ENCODE measurements at places on chromosomes 3 and 15.

DNA sequence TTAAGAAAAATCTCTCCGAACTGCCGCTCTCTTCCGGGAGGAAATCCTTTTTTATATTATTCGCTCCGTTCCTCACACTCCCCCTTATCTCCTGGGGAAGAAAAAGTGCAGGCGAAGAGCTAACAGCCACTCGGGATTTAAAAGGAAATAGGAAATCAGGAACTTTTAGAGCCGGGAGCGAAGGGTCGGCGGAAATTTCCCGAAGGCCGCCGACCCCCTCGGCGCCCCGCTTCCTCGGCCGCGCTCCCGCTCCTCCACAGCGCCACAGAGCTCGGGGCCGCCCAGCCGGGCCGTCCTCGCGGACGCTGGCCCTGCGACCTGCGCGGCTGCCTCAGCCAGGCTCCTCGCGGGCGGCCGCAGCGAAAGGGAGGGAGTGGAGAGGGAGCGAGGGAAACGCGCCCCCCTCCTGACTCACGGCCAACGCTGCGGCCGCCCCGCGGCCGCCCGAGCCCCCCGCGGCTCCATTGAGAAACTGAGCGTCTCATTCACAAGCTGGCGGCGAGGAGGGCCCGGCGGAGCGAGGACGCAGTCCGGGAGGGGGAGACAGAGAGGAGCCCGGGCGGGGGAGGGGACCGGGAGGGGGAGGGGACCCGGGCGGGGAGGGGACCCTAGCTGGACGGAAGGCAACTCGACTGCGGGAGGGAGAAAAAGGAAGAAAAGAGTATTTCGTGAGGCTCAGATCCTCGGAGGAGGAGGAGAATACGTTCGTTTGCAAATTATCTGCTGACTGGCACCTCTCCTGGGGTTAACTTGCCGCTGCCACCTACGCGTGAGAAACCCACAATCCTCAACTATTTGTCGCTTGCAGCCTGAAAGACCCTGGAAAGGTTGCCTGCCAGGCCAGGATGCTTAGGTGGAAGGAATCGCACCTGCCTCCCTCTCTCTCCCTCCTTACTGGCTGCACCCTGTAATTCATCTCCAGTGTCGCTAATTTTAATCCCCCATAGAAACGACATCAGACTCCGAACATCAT is at the start of gene PTPN9:
TSS of gene PTPN9 (minus strand) at position 368 of the 973 bp plus-strand sequence. CDS start 539 bp downstream, outside the sequence.
- DNase-seq = peak; percentile 3

GRCh38 chr3:141336672-141337522 is 31.4 kb upstream of the ZBTB38 start:
- no peak for DNase-seq

DNA sequence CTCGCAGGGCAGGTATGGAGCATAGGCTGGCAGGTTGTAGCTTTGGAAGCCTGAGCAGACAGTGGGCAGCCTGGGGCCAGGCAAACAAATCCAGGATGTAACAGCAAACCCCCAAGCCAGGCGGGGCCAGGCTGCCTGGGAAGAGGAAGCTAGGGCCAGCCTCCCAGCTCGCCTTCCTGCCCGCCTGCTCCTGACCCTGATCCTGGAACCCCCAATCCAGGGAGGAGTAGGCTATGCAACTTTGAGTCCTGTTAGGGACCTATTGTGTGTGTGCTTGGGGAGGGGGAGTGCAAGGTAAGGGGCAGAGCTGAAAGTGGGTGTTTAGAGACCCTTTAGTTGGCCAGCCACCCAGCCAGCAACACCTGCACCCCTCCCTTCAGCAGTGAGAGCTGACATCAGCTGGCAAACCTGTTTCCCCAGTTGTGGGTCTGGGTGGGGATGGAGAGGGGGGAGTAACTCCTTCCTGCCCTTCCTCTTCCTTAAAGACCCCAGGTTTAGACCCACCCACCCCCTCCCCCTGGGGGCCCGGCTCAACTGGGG is 2.5 kb downstream of the NBEAL2 start:
- no peak for DNase-seq

DNA sequence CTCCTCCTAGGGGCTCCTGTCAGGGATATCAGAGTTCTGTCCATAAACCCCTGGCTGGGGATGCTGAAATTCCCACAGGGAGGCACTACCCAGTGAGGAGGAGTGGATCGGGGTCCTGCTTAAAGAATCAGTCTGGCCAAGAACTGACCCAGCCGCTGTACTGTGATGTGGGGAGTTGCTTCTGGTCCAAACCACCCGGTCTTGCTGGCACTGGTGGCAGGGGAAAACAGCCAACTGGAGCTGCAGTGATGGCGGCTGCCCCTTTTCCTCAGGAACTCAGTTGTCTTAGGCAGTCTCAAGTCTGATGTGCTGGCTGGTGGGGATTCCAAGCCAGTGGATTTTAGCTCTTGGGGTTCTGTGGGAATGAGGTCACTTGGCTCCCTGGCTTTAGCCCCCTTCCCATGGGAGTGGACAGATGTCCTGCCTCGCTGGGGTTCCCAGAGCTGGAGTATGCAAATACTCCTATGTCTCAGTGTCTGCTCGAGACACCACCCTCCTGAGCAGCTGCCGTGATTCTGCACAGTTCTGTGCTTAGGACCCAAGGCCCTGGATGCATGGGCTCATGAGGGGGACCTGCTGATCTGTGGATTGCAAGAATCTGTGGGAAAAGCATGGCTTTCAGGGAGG is 97.1 kb downstream of the SLC25A26 start:
- DNase-seq = no peak

DNA sequence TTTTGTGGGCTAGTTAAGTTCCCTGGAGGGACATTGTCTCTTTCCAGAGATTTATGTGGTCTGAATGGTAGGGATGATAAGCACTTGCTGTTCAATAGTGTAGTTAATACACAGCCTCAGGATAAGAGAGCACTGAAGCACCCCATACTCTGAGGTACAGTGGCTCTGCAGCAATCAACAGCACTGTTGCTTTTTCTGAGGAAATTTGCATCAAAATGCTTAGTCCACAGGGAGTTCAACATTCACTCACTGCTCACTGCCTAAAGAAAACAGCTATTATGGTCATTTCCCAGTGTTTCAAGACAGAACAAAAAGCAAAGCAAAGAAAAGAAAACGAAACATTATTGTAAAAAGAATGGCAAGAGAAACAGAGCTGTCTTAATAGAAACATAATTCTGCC is 441.9 kb downstream of the PLOD2 start:
- no peak for DNase-seq

DNA sequence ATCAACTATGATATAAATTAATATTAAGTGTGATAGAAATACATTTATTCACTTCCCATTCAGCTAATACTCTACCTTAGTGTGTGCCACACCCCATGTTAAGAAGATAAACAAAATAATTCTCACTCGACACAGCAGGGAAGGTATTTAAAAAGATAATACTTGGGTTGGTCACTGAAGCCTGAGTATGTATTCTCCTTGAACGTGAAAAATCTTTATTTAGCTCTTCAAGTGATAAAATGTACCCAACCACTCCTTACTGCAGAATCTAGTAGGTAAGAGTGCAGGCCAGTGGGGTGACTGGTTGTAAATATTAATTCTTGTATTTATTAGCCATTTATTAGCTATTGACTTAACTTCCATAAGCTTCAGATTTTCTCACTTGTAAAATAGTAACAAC is 372.7 kb upstream of the THBS1 start:
- DNase-seq = no peak

DNA sequence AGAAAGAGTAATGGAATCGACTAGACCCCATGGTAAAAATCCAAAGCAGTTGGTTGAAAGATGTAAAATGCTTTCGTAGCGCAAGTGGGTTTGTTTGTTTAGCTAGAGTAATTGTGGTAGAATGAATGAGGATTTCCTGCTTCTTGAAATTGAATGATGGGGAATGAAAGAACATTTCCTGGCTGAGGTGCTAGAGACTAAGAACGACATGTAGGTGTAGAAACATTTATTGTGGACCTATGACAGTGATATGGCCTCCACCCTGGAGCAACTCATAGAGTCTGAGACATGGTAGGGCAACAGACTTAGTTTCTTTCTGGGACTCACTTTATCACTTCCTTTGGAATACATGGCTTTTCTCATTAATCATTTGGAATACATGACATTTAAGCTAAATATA is 467.6 kb upstream of the CFAP20DC start:
- DNase-seq = no peak

DNA sequence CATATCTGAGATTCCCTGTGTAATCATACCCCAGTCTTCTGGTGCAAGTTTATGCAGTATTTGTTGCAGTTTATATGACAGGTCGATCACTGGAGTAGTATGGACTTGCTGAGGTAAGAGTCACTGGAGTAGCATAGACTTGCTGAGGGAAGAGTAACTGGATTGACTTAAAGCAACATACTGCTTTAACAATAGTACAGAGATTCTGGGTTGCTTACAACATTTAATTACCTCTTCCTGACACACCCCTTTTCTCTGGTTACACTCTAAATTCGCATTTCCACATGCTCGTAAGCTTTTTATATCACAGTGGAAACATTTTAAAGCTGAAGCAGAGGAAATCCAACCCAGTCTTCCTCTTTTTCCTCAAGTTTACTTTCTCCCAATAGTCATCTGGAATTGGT is 11.8 kb downstream of the AAGAB start:
- no peak for DNase-seq

DNA sequence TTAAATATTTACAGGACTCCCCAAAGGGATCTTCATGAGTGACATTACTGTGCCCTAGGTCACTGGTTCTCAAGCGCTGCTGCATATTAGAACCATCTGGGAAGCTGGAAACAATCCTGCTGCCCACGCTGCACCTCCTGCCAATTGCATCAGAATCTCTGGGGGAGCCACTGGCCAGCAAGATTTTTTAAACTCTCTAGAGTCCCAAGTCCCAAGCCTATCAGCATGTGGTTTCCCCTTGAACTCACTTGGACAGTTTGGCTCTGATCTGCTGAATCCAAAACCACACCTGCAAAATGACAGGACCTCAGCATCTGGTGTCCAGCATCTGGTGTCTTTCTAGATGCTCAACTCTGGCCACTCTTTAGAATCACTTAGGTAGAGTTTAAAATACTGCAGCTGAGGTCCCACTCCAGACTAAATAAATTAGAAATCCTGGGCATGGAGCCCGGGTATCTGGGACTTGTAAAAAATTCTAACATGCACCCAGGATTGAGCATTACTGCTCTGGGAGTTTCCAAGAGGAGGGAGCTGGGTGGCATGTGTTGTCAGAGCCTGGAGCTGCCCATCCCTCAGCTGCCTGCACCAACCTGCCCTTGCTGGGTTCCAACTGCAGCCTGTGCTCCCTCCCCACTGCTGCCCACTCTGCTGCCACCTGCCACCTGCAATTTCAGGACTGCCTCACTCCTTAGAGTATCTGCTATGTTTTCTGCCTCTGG is 311.3 kb downstream of the SLC9A9 start:
- peak; percentile 42 for DNase-seq

GRCh38 chr3:11601446-11602238 is 42.1 kb downstream of the VGLL4 start:
- no peak for DNase-seq

DNA sequence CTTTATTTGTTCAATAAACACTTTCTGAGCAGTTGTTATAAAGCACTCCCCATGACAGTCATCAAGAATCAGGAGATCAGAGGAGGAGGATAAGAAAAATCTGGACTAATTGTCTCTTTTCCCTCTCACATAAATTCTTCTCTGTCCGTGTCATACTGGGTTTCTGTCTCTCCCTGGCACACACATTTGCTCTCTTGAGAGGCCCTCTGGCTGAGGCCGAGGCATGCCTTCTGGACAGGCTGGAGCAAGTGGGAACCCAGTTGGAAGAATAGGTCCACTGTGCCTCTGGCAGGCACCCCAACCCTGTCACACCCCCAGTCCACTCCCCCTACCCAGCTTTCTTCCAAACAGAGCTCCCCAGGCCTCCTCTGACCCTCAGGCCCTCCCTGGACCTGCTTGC is 315.8 kb downstream of the UACA start:
- no peak for DNase-seq
